Left ventricle myocardium inferior (tissue), 1 donor: ENCODE measurements at places on chromosomes 16 and 17. TPM values are rescaled to one million over a fixed set of nuclear protein-coding genes. Genes with fewer than 3 reads are reported as not detected.

The FSCN2 gene
- 0.38 TPM for total RNA-seq

The LGALS9B gene
- not detected for total RNA-seq

The UMOD gene
- not detected for total RNA-seq

The CACNA1G gene
- total RNA-seq, result 0.58 TPM

The CES2 gene
- total RNA-seq, result 88.5 TPM

The TSPOAP1 gene
- 12.8 TPM for total RNA-seq

The TNK1 gene
- 1.8 TPM for total RNA-seq

The C1QTNF8 gene
- total RNA-seq, result not detected

The SLC13A2 gene
- total RNA-seq, result not detected

The DOC2A gene
- total RNA-seq, result 0.66 TPM

The KRTAP3-1 gene
- total RNA-seq, result not detected

The RNF157 gene
- total RNA-seq, result 4.8 TPM

The SOST gene
- total RNA-seq, result 0.14 TPM

The TBC1D16 gene
- total RNA-seq, result 15.9 TPM

The TK1 gene
- 1.8 TPM for total RNA-seq

The TOX3 gene
- total RNA-seq, result not detected

The ERN2 gene
- total RNA-seq, result not detected

The OR2C1 gene
- total RNA-seq, result 0.22 TPM

The GCGR gene
- total RNA-seq, result not detected

The LRRC46 gene
- 0.63 TPM for total RNA-seq

The KCNAB3 gene
- 0.30 TPM for total RNA-seq

The HEATR9 gene
- not detected for total RNA-seq

The SLC47A1 gene
- 12.9 TPM for total RNA-seq

The EMP2 gene
- total RNA-seq, result 60.5 TPM

The NFE2L1 gene
- 895 TPM for total RNA-seq

The CDRT4 gene
- total RNA-seq, result 1.4 TPM

The CSF3 gene
- not detected for total RNA-seq

The CD300LG gene
- 12.6 TPM for total RNA-seq

The COPRS gene
- total RNA-seq, result 52.5 TPM

The NRN1L gene
- total RNA-seq, result 0.49 TPM

The KCNH4 gene
- 0.16 TPM for total RNA-seq

The CNTD1 gene
- not detected for total RNA-seq

The IFT20 gene
- 14.3 TPM for total RNA-seq

The SLC35G6 gene
- not detected for total RNA-seq

The TMC6 gene
- 39.5 TPM for total RNA-seq

The SECTM1 gene
- 3.9 TPM for total RNA-seq

The DRC7 gene
- total RNA-seq, result not detected

The FOXF1 gene
- 0.33 TPM for total RNA-seq

The ABI3 gene
- 4.9 TPM for total RNA-seq

The CDH13 gene
- total RNA-seq, result 161 TPM

The ATP6V0D1 gene
- total RNA-seq, result 65.8 TPM

The INCA1 gene
- 3.1 TPM for total RNA-seq

The DNAAF1 gene
- 0.14 TPM for total RNA-seq

The PPP1R1B gene
- total RNA-seq, result 0.36 TPM

The CLDN7 gene
- 1.6 TPM for total RNA-seq

The CCDC200 gene
- total RNA-seq, result not detected
